ENCODE measurements at places on chromosomes 4 and X.

DNA sequence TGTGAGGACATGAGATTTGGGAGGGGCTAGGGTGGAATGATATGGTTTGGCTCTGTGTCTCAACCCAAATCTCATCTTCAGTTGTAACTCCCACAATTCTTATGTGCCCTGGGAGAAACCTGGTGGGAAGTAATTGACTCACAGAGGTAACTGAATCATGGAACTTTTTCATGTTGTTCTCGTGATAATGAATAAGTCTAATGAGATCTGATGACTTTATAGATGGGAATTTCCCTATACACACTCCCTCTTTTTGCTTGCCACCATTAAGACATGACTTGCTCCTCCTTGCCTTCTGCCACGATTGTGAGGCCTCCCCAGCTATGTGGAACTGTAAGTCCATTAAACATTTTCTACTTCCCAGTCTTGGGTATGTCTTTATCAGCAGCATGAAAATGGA is 253.2 kb upstream of the GK2 start:
- no peak for DNase-seq

- DNase-seq, result peak; percentile 27
Observed at GRCh38 chrX:15204130-15204751, 65.6 kb downstream of the ASB9 start.

DNA sequence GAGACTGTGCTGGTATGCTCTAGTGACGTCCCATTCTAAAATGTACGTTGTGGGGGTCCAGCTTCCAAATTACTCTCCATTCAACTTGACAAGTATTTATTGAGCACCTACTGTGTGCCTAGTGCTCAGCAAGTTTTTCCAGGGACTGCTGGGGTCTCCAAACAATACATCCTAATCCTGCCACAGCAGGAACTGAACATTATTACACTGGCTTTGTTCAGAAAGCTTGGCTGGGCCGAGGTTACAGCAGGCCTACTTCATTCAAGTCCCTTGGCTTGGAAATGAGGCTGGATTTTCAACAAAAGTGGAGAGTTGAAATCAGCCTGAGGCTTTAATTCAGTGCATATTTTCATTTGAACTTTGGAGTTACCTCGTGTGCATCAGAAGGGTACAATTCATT is 78.0 kb downstream of the GUCY2F start:
- no peak for DNase-seq

DNA sequence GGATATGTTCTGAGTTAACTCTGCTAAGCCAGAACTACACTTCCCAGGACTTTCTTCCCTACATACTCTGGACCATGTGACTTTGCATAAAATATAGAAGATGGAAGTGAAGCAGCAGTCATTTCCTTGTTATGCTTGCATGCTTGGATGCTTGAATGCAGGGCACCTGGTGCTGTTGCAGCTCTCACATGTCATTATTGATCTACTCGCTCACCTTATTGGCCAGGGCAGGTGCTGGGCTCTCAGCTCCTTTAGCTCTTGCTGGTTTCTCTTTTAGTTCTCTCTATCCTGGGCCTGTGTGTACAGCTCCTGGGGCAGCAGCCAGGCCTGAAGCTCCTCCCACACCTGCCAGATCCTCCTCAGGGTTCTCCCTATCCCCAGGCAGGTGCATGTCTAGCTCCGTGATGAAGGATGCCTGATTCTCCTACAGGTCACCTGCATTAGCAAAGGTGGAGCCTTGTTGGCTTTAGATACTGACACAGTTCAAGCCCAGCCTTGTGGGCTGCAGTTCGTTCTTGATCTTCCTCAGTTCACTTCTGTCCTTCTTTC is 53.3 kb downstream of the MED28 start:
- DNase-seq, result no peak

- peak; percentile 66 for DNase-seq
Observed at GRCh38 chr4:186037692-186038658, 31.0 kb upstream of the TLR3 start.

DNA sequence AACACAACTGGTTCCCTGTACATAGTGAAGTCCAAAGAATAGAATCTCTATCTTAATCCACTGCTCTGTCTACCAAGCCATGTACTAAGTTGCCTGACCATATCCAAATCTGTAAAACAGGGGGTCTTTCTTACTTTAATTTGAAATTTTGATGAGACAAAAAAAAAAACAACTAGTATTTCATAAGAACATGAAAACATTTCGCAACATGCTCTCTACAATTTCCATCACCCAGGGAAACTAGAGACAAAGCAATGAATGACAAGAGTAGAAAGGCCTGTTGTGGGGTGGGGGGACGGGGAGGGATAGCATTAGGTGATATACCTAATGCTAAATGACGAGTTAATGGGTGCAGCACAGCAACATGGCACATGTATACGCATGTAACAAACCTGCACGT is 279.9 kb downstream of the PPP3CA start:
- DNase-seq, result no peak

DNA sequence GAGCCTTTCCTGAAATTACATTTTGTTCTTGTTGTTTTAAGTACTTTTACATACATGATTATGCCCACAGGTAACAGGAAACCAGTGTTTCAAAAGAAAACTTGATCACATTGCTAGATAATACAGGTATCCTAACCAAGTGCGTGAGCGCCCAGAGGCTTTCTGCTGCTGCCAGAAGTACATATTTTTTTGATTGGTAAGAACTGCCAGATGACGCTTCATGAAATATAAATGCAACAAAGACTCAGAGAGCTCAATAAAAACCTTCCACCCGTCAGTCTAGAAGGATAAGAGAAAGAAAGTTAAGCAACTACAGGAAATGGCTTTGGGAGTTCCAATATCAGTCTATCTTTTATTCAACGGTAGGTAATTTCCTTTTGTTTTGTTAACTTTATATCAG is at the start of gene EPGN:
Gene EPGN, plus strand, starts transcription at position 256 of the 400 bp plus-strand sequence. Its CDS starts 64 bp downstream, at position 320.
- no peak for DNase-seq

DNA sequence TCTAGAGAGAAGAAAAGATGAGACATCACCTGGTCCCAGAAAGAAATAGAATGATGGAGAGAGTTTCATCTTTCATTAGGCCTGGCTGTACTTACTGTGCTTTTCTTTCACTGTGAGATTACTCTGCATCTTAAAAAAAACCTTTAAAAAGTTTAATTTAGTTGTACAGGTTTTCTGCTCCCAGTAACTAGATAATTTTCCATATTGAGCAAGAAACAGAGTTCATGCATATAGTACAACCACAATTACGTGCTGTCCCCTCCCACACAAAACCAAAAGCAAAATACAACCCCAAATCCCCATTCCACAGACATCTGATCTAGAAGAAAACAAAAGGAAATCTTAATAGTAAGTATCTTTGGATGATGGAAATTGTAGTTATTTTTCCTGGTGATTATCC is 371.2 kb downstream of the SH2D1A start:
- no peak for DNase-seq

GRCh38 chrX:118350706-118351105 is 4.8 kb downstream of the WDR44 start:
- DNase-seq, result no peak

GRCh38 chr4:108247387-108248049 is 78.8 kb upstream of the LEF1 start:
- DNase-seq, result no peak

DNA sequence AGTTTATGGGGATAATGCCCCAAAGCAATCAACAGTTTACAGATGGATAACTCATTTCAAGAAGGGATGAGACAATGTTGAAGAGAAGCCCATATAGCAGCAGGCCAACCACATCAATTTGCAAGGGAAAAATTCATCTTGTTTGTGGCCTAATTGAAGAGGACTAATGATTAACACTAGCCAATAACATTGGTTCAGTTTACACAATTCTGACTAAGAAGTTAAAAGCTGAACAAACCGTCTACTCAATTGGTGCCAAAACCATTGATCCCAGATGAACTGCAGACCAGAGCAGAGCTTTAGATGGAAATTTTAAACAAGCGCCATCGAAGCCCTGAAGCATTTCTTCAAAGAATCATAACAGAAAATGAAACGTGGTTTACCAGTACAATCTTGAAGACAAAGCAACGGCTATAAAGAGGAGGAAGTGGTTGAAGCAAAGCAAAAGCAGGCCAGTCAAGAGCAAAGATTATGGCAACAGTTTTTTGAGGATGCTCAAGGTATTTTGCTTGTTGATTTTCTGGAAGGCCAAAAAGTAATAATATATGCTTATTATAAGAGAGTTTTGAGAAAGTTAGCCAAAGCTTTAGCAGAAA is 20.5 kb upstream of the BLTP1 start:
- DNase-seq, result no peak

DNA sequence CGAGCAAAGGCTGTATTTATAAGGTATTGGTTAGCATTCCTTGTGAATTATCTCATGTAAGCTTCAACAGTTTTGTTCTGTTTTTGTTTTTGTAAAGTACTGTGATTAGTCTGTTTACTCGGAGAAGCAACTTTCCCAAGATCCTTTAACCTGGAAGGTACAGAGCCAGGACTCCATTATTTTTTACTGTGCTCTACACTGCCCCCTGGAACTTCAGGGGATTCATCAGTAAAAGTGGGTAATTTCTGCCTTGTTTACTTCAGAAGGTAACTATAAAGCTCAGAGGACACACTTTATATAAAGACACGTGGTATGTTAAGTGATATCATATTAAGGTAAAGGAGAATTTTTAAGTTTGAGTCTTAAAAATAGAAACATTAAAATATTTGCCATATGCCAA is 124.9 kb downstream of the IQCM start:
- no peak for DNase-seq

DNA sequence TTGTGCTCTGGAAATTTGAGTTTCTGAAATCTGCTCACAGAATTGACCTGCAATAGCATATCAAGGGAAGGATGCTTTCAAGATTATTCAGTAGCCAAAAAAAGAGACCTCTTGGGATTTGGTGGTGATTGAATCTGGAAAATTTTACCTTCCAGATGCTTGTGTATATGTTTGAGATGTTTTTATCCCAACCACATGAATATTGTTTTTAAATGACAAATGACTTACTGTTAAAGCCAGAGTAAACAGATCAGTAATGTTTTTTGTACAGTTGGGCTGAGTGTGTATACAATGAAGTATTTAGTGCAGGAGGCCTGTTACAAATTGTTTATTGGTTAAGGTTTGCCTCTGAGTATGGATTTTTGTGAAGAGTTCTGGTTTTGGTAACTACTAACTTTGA is 126.5 kb downstream of the CBR4 start:
- no peak for DNase-seq

DNA sequence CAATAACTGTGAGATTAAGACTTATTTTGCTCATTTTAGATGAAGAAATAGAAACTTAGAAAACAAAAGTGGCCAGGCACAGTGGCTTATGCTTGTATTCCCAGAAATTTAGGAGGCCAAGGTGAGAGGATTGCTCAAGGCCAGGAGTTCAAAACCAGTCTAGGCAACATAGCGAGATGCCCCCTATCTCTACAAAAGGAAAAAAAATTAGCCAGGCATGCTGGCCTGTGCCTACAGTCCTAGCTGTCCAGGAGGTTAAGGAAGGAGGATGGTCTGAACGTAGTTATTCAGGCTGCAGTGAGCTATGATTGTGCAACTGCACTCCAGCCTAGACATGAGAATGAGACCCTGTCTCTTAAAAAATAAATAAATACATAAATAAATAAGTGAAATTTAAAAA is 28.0 kb downstream of the APELA start:
- no peak for DNase-seq

- peak; percentile 33 for DNase-seq
Observed at GRCh38 chrX:41561045-41561444, 113.9 kb downstream of the NYX start.

GRCh38 chr4:115361781-115362180 is 248.4 kb upstream of the NDST4 start:
- DNase-seq, result no peak

- peak; percentile 39 for DNase-seq
Observed at GRCh38 chrX:10158279-10159144, 1.7 kb downstream of the CLCN4 start.

- peak; percentile 72 for DNase-seq
Observed at GRCh38 chr4:112513971-112514646, 1.9 kb downstream of the NEUROG2 start.

GRCh38 chr4:153497091-153497531 is 31.0 kb downstream of the TMEM131L start:
- DNase-seq, result no peak

- no peak for DNase-seq
Observed at GRCh38 chr4:87632469-87632868, 17.6 kb upstream of the DMP1 start.

- no peak for DNase-seq
Observed at GRCh38 chrX:10152086-10152485, 4.7 kb upstream of the CLCN4 start.

DNA sequence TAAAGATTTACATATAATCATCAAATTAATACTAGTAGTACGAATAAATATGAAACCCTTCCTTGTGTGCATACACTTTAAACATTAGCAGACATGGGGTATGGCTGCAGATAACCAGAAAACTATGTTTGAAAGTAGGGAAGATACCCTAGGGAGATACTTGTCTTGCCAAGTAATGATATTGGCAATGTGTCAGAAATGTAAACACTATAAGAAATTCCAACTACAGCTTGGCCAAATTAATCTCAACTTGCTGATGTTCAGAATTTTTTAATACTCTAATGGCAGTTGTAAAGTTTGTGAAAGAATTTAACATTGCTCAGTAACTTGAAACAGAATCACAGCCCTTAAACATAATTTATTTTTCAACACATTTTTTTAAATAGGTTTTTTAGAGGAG is 27.4 kb upstream of the HPGD start:
- DNase-seq, result no peak

DNA sequence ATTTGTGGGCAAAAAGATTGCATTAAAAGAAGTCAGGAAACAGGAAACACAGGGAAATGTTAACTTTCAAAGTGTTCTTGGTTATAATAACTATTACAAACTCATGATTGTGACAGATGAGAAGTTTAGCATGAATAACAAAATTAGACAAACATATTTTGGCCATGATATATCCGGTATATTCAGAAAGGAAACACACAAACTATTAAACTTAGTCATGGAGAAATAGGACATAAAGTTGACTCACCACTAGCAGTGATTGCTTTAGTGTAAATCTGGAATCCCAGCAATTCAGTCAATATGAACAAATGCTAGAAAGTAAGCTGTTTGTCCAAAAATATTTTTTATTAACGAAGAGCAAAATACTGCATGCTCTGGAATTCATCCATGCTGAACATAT is 1299.9 kb downstream of the C4orf33 start:
- no peak for DNase-seq

DNA sequence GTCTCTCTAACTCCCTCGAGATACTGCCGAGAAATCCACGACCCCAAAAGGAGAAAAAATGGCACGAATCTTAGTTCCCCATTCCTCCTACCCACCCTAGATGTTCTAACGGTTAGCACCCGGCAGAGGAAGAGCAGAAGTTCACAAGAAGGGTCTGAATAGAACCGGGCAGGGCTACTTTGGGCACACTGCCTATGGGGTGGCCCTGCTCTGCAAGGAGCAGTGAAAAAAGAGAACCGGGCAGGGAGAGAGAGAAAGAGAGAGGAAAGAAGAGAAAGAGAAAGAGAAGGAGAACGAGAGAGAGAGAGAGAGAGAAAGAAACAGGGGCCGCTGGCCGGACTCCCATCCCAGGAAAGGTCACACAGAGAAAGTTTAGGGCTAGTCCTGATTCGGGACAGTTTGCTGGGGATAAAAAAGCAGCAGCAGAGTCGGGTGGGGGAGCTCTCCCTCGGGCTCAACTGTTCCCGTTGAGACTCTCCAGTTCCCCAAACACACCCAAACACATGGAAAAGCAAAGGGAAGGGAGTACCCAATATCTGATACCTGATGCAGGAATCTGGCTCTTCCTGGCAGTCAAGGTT is 468 bp downstream of the GLA start:
- no peak for DNase-seq

Data from GM20000 (cell line).